Endothelial cell of umbilical vein (primary cell): ENCODE measurements at places on chromosomes 1 and 21. TPM values are rescaled to one million over a fixed set of nuclear protein-coding genes. Genes with fewer than 3 reads are reported as not detected.

DNA sequence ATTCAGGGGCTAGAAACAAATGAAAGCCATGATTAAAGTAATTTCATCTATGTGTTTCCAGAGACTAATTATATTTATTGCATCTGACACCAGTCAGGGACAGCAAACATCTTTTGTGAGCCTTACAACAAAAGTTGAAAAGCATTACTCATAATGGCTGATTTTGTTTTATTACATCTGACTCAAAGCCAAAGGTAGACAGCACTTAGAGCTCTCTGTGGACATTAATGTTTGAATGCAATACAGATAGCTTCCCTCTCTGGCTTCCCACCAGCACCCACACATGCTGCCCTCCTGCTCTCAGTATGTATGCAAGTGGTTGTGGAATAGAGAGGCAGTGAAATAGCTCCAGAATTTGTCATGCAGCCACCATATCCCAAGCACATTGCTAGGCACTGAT lies 198.7 kb downstream of the SETD4 start:
- no peaks in the 10 kb centered on the region for H3K4me1 ChIP-seq
- no peak overlapping the region for H3K4me3 ChIP-seq
- no peak for DNase-seq

- H3K27me3 ChIP-seq: no peaks in the 10 kb centered on the region
- H3K27ac ChIP-seq: no peak overlapping the region
- H3K4me1 ChIP-seq: peaks cover 7% of the 10 kb centered on the region
- no peaks in the 10 kb centered on the region for H3K36me3 ChIP-seq
- no peak for DNase-seq
These were observed 93.5 kb downstream of the AKT3 start for GRCh38 chr1:243756529-243756928.

DNA sequence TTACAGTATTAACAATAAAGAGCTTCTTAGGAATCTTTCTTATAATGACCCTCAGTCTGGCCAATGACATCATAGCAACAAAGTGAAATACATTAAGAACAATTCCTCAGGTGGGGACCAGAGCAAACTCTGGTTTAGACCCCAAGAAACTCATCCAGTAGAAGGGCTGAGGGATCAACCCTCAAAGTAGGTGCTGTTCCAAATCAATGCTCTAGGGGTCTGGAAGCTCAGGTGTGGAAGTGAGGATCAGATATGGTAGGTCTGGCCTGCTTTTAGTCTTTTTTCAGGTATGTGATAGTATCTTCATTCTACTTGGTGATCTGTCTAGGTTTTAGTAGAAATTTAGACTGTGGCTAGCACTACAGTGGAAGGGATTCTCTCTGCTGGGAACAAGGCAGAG lies 291.7 kb downstream of the PDE4B start:
- H3K27me3 ChIP-seq: no peaks in the 10 kb centered on the region
- DNase-seq: no peak
- H3K4me1 ChIP-seq: no peaks in the 10 kb centered on the region
- H3K4me3 ChIP-seq: no peak overlapping the region

Gene OR6N1
- polyA plus RNA-seq: not detected in 2 replicates

DNA sequence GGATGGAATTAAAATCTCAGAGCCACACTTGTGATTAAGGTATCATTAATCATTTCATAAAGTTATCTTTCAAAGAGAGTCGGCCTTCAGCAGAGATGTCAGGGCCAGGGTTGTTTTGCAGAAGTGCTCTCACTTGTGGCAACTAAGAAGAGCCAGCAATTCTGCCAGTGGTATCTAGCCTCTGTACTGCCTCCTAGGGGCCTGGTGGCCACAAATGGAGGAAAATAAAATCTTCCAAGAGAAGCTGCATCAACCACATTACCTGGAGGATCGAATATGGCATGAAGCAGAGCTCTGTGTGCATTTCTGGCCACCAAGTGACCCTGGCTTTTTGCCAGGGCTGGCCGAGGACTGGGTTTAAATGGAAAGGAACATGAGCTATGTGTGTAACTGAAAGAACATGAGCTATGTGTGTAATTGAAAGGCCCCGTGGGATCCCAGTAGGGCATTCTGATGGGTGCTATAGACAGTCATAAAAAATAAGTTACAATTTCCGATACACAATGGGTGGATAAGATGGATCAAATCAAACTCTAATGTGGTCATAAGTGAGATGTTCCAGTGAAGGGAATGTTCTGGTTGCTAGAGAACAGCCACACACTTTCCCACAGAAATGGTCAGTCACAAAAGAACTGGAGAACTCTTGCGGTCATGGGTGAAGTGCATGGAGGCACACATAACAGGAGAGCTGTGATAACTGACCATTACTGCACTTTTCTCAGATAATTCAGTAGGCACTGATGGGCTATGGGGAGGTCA lies 335.8 kb downstream of the CAMTA1 start:
- DNase-seq: no peak
- no peaks in the 10 kb centered on the region for H3K27me3 ChIP-seq
- H3K4me1 ChIP-seq: no peaks in the 10 kb centered on the region
- no peak overlapping the region for H3K4me3 ChIP-seq

Gene FBXO28
- 6.8 and 8.9 TPM in 2 replicates for polyA plus RNA-seq

GRCh38 chr1:21294266-21294989 lies 4.2 kb upstream of the ECE1 start:
- peak overlapping the region; percentile 36 for H3K27ac ChIP-seq
- DNase-seq: no peak
- H3K27me3 ChIP-seq: no peaks in the 10 kb centered on the region
- peaks cover 3% of the 10 kb centered on the region for H3K36me3 ChIP-seq

Gene CASZ1
- polyA plus RNA-seq: 1.5 and 1.9 TPM in 2 replicates

- no peaks in the 10 kb centered on the region for H3K27me3 ChIP-seq
- no peaks in the 10 kb centered on the region for H3K36me3 ChIP-seq
- no peaks in the 10 kb centered on the region for H3K4me1 ChIP-seq
- no peak for DNase-seq
- H3K27ac ChIP-seq: no peak overlapping the region
- H3K4me3 ChIP-seq: no peak overlapping the region
These were observed 1120.3 kb downstream of the MRPL39 start for GRCh38 chr21:24486973-24487372.

- no peaks in the 10 kb centered on the region for H3K36me3 ChIP-seq
- DNase-seq: no peak
- peaks cover 2% of the 10 kb centered on the region for H3K27me3 ChIP-seq
- no peak overlapping the region for H3K4me3 ChIP-seq
- no peak overlapping the region for H3K27ac ChIP-seq
- no peaks in the 10 kb centered on the region for H3K4me1 ChIP-seq
These were observed 54.6 kb downstream of the NENF start for GRCh38 chr1:212487286-212487685.
